ENCODE measurements at places on chromosomes 12 and 14.

DNA sequence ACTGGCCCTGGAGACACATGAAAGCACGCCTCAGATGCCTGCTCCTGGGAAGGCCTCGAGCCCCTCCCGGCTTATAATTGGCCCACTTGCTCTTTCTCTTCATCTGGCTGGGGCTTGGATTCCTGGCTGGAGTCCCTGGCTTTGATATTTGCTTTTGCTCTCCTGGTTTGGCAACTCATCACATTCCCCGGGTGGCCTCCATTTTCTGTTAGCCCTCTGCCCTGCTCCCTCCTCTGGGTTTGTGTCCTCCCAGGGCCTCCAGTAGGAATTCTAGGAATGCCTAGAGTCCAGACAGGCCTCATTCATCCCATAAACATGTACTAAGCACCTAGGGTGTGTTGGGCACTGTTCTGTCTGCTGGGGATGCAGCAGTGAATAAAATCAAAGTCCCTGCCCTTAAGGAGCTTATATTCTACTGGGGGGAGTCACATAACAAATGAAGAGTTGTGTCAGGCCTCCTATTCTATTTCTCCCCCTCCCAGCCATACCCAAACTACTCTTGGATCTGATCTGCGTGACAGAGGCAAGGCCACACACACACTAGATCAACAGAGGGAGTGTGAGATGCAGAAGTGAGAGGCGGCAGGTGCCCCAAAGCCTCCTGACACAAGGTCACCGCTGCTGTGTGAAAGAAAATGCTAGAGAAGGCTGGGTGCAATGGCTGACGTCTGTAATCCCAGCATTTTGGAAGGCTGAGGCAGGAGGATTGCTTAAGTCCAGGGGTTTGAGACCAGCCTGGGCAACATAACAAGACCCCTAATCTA is 21.3 kb upstream of the TSPAN9 start:
- no peak for DNase-seq

DNA sequence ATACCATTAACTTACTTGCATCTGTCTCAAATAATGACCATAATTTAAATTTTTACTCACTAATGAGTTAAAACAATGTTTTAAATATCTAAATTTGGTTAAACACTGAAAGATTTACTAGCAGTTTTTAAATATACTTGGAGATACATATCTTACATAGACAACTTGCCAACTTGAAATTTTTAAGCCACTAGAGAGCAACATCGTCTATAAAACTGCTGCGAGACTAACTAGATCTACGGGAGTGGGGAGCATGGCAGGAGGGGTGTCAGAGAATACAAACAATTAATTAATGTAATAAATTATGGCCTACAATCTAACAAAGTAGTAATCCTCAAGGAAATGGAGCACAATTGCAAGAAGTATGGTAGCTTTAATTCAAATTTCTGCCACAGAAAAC is 120.4 kb downstream of the LRRIQ1 start:
- DNase-seq = no peak

- no peak for DNase-seq
Measured at GRCh38 chr14:50619569-50620141, 48.5 kb downstream of the SAV1 start.

- no peak for DNase-seq
Measured at GRCh38 chr14:64053694-64054669, 201.2 kb downstream of the SYNE2 start.

DNA sequence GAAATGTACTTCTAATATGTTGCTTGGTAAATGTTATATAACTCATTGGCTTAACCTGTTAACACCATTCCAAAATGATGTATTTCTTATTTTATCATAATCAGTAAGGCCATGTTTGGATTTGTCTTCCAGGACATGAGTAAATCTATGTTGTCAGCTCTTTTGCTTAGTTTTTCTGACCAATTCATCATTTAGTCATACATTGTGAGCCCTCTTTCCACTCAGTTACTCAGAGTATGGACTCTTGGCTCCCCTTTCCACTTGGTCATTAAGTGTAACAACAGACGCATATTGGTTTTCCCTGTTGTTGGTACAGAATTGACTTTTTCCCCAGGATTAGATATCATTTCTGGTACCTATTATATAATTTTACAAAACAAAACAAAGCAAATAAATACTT is 9.0 kb upstream of the CLEC4D start:
- no peak for DNase-seq

- no peak for DNase-seq
Measured at GRCh38 chr14:60848066-60848465, 113.5 kb downstream of the MNAT1 start.

DNA sequence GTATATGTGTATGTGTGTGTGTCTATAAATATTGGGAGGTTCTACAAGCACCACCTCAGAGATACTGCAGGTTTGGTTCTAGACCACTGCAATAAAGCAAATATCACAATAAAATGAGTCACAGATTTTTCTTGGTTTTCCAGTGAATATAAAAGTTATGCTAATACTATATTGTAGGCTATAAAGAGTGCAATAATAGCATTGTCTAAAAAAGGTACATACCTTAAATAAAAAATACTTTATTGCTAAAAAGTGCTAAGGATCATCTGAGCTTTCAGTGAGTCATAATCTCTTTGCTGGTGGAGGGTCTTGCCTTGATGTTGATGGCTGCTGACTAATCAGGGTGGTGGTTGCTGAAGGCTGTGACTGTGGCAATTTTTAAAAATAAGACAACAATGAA is 111.1 kb downstream of the VEZT start:
- no peak for DNase-seq

DNA sequence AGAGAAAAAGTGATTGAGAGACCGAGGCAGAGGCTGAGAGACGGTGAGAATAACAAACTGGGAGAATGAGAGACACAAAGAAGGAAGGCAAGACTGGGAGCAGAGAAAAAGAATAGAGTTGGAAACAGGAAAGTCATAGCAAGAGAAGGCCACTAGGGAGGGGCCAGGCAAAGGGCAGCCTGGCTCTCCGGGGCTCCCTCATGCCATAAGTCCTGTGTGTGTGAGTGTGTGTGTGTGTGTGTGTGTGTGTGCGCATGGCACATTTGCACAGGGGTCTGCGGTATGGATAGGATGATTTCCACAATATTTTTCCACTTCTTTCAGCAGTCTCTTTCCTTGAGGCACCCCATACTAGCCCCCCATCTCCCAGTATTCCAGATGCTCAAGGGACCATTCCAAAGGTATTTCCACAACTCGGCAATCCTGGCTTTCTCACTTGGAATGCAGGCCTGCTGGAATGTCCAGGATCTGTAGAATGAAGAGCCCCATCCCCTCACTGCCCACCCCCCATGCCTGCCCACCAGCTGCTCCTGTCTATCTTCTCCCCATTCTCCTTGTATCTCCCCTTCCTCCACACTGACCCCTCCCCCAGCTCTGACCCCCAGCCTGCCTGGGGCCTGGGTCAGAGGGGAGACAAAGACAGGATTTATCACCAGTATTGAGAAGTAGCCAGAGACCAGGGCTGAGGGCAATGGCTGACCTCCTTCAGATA is 9.0 kb downstream of the GPR84 start:
- DNase-seq = no peak
